Muscle of leg (tissue), 16 donors: ENCODE measurements at places on chromosomes 7 and 10. TPM values are rescaled to one million over a fixed set of nuclear protein-coding genes. Genes with fewer than 3 reads are reported as not detected.
A peak's percentile ranks its signal among the peaks of the same experiment; 100 is the strongest.

DNA sequence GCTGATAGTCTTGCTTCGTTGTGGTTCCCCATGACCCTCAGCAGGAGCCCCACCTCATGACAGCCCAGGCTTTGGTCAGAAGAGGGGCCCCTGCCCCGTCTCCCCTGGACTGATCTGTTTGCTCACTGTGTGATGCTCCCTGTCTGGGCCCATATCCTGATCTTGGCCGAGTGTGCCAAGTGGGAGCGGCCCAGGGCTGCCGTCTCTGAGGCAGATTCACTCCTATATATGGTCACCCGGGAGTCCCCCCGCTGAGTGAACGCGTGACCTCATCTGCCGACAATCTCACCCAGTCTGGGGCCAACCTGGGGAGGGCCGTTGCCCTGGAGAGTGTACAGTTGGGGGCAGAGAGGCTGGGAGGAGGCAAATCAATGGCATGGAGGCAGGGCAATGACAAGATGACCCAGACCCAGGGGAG, 34.5 kb downstream of the PPIF start:
- peak; percentile 85 for DNase-seq

DNA sequence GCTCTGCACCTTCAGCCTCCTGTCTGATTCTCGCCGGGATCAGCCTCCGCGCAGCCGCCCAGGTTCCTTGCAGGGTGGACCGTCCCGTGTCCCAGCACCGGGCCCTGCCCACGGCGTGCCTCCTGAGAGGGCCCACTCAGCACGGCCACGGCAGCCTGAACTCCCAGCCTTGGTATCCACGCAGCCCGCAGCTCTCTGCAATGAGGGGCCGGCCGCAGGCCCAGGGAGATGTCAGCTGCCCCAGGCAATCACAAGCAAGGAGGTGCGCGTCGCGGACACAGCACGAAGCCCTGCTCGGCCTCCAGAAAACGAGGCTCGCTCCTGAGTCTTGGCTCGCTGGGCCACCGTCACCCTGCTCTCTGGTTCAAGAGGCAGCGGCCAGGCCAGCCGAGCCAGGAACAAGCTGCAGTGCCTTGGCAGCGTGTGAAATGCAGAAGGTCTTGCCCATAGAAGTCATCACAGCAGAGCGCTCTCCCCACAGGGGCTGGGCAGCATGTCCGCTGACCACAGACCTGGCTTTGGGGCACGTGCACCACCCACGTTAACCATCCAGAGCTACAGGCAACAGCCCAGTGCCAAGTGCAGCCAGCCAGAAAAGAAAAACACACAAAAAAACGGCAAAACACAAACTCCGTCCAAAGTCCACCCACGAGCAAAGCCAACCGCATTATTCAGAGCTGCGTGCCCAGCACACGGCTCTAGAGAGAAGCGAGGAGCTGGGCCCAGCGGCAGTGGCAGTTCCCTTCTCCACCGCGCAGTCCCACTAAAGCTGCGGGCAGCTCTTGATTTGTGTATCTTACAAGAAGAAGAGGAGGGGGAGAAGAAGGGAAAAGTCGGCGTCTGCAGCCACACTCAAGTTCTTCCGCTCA, 13.9 kb downstream of the GPER1 start:
- peak; percentile 38 for DNase-seq

- DNase-seq = peak; percentile 97
Observed at GRCh38 chr10:60816628-60817397, 38.5 kb downstream of the CDK1 start.

- DNase-seq = no peak
Observed at GRCh38 chr7:121339082-121339481, 10.3 kb downstream of the WNT16 start.

- peak; percentile 42 for DNase-seq
Observed at GRCh38 chr7:75646571-75647102, 92.1 kb downstream of the HIP1 start.

DNA sequence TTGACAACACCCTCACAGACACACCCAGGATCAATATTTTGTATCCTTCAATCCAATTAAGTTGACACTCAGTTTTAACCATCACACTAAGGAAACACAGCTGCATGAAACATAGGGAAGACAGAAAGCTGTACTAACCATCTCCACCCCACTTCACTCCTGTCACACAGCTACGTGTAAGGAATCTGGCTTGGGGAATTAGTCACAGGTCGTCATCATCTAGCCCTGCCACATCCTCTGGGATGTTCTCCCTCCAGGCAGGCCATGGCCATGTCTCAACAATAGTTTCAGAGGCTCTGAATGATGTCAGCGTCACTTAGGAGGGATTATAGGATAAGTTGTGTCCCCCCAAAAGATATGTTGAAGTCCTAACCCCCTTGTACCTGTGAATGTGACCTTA, 10.8 kb upstream of the SEMA3C start:
- DNase-seq = no peak

- DNase-seq = peak; percentile 30
Observed at GRCh38 chr10:77571490-77571889, 66.1 kb downstream of the KCNMA1 start.

GRCh38 chr10:59793919-59794318, 40.7 kb upstream of the MRLN start:
- peak; percentile 67 for DNase-seq

DNA sequence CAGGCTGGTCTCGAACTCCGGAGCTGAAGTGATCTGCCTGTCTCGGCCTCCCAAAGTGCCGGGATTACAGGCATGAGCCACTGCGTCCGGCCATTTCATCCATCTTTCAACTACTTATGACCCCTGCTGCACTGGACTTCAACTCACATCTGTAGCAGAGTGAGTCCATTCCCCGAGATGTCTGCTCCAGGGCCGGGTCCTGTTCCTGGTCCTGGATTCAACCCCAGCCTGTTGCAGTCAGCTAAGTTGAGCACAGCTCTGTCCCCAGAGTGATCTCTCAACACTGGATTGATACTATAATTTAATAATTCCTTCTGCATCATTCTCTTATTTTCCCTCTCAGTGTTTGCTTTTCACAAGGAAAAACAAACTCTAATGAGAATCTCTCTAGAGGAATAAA, 25.8 kb downstream of the PRTFDC1 start:
- DNase-seq = peak; percentile 93

- peak; percentile 88 for DNase-seq
Observed at GRCh38 chr10:119817991-119818888, 54.4 kb downstream of the MCMBP start.

DNA sequence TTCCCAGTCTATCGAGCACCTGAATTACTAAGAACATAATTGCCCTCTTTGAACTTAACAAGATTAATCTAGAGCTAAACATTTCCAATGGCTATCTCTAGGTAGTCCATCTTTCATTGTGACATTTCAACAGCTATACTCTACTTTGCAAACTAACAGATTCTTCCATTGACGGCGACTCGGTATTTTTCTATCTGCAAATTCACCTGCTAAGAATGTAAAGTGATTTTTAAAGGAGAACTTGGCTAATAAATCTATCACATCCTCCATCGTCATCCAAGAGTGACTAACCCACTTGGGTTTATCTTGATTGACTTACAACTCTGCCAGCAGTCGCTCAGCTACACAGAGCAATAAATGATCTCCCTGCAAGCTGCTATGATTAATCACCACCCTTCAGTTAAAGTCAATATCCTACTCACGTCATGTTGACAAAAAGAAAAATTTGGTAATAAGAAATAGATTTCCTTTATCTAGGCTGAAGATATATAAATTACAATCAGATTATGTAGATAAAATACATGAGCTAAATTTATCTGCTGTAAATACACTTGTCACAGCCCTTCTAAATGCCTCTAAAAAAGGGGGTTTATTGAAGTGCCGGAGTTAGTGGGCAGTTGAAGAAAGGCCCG, 99.5 kb downstream of the SFMBT2 start:
- DNase-seq = no peak

- DNase-seq = no peak
Observed at GRCh38 chr7:47352394-47352968, 229.4 kb downstream of the TNS3 start.

DNA sequence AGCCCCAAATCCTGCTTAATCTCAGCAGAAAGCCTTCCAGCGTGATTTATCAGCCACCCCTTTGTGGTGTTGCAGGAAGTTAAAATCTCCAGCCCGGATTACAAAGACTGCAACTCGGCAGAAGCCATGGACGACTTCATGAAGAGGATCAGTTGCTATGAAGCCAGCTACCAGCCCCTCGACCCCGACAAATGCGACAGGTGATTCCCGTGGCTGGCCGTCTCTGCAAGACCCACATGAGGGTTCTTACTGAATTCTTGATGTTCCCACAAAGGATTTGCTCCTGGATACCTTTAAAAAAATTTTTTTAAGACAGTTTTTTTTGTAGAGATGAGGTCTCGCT, 16.7 kb downstream of the PFKFB3 start:
- no peak for DNase-seq

DNA sequence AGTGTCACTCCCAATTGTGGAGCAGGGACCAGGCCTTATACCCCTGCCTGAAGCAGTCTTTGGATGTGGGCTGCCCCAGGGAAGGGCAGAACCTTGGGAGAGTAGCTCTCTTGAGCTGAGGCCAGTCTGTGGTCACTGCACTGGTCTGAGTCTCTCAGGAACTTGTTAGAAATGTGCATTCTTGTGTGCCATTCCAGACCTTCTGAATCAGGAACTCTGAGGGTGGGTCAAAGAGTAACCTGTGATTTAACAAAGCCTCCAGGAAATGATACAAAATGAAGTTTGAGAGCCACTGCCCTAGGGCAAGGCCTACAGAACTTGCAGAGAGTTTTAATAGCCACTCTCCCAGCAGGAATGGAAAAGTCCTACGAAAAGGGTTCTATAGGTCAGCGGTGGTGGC, 68.1 kb downstream of the LYZL1 start:
- DNase-seq = no peak

The SEMA3D gene
- 19.8 TPM for total RNA-seq

The ASAH2 gene
- 1.6 TPM for total RNA-seq

The SLC16A9 gene
- 7.0 TPM for total RNA-seq
